Esophagus squamous epithelium (tissue), 5 donors: ENCODE measurements at places on chromosomes 6 and 20.

GRCh38 chr20:42097741-42098140, 479.6 kb upstream of the CHD6 start:
- DNase-seq, result no peak

DNA sequence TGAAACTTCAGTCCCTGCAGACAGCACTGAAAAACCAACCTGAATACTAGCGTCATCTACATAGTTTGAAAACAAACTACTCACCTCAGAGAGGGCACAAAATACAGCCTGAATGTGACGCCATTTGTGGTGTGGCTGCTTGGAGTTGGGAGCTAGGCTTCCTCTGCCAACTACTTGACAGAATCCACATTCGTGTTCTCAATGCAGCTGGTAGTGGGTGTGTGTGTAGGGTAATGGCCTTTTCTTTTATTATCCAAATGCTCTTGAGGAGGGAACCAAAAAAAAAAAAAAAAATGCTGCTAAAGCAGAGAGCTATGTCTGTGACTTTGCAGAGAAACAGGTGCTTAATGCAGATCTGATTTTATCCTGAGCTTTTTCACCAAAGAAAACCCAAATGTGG, 207.8 kb downstream of the OTOR start:
- no peak for DNase-seq

- no peak for DNase-seq
Observed at GRCh38 chr6:28635547-28636158, 110.0 kb downstream of the GPX5 start.

- no peak for DNase-seq
Observed at GRCh38 chr20:1300083-1300840, 28.7 kb downstream of the SDCBP2 start.

DNA sequence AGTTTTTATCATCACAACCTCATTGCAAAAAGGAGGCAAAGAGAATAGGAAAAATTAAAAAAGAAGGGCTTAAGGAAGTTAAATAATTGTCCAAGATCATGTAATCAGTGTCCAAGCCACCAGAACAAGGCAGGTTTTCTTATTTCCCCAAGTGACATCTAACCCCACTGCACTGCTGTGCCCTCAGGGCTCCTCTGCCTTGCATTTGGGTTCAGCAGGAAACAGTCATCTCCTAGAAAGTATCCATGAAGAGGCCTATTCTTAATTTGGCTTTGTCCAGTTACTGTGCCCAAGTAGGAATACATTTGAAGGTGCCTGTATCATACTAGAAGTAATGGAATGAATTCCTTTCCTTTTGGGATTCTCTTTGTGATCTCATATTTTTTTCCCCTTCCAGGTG, 10.5 kb downstream of the TMEM14A start:
- DNase-seq, result no peak

GRCh38 chr6:134533991-134534390, 216.1 kb upstream of the SGK1 start:
- DNase-seq, result no peak

GRCh38 chr20:14333721-14334120, 3.7 kb downstream of the FLRT3 start:
- no peak for DNase-seq

- no peak for DNase-seq
Observed at GRCh38 chr6:134245041-134245440, 72.9 kb downstream of the SGK1 start.

DNA sequence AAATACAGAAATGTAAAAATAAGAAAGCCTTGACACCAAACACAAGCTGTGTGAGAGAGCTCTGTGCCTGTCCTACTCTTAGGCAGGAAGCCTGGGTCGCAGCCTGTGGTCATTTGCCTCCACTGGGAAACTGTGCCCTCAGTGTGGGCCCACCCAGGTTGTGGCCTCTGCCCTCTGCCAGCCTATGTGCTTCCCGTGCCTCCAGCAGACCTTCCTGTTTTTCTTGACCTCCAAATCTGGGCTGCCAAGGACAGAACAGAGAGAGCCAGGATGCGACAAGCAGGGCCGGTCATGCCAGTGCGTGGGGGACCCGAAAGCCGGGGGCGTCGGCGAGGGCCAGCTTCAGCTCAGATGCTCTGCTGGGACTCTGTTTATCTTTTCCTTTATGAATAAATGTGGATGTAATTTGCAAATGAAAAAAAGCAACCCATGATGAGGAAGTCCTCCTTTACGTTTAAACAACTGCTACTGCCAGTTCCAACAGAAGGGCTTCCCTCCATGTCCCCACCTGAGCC, 189.2 kb upstream of the EXOC2 start:
- DNase-seq, result no peak

GRCh38 chr6:4128748-4129147, 6.6 kb downstream of the ECI2 start:
- DNase-seq, result no peak

- no peak for DNase-seq
Observed at GRCh38 chr20:54468082-54468481, 7.3 kb upstream of the DOK5 start.

DNA sequence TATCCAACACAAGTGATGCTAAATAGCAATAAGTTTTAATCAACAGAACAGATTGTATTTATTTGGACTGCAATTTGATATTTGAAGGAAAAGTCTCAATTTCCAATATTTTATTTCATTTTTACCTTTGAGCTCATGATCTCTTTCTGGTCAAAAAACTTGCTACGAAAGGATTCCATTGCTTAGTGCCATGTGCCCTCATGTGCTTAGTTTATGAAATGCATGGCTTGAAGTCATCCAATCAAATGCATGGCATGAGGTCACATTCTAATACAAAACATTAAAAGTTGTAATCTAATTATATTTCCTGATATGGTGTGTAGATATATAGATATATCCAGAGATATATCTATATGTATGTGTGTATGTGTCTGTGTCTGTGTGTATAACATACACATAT, 321.2 kb upstream of the ADGRB3 start:
- no peak for DNase-seq

- no peak for DNase-seq
Observed at GRCh38 chr20:40329321-40329720, 359.7 kb downstream of the MAFB start.

- DNase-seq, result no peak
Observed at GRCh38 chr6:35893246-35893645, 27.7 kb downstream of the SRPK1 start.

DNA sequence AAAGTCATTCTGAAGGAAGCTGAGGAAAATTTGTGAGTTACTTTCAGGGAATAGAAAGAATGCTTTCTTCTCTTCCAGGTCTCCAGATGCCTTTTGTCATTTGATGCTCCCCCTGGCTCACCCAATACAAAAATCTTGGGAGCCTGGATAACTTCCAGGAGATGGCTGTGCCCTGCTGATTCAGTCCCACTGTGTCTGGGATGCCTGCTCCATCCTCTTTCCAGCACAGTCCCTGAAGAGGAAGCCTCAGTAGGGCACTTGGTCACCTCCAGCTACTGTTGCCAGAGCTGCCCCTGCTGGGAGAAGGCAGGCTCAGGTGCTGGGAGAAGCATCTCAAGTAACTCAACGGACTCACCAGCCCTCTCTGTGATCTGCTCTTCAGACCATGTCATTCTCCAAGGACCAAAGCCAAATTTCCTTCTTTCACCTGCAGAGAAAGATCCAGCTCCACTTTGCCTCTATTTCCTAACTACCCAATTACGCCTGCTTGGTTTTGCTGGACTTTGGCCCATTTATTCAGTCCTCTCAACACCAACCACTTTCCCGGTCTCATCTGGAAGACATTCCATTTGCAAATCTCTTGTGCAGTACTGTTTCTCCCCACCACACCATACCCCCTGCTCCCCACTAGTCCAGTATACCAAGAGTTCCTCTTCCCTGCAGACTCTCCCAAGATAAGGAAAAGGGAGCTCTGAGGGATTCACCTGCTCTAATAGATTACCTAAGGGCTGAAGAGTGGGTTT, 53.3 kb downstream of the SLC23A2 start:
- DNase-seq, result no peak

GRCh38 chr6:39227476-39227875, 1.8 kb downstream of the KCNK5 start:
- no peak for DNase-seq

DNA sequence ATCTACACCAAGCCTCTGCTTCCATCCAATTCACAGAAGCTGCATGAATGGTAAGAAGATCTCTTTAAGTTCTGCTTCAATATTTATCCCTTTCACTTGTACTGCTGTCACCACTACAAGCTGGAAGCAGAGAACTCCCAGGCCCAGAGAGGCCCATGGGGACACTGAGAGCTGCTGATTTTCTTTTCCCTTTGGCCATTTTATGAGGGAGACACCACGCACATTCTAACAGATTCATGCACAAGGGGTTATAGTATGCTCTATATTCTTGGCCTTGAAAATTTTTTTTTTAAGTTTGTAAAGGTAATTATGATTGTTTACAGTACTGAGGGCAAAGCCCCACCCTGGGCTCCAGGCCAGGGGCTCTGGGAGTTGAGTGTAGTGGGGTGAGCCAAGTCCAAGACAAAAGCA, 88.4 kb downstream of the MYB start:
- DNase-seq, result no peak

GRCh38 chr6:35620706-35621105, 68.0 kb downstream of the FKBP5 start:
- no peak for DNase-seq

DNA sequence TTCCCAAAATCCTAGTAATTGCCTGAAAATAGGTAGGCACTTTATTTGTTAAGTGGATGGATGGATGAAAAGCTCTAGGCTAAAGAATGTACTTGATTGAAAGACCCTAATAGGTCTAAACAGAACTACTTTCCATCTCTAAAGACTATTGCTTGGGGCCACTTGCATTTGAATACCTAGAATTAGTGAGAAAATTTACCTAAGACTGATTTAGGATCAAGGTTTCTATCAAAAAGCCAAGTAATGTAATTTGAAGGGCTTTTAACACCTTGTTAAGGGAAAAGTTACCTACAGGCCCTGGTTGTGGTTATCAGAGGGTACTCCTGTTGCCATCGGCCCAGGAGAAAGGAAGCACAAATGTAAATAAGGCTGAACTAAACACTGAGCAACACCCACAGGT, 580.7 kb downstream of the LMBRD1 start:
- DNase-seq, result no peak

- no peak for DNase-seq
Observed at GRCh38 chr6:8657522-8657921, 222.2 kb upstream of the SLC35B3 start.

DNA sequence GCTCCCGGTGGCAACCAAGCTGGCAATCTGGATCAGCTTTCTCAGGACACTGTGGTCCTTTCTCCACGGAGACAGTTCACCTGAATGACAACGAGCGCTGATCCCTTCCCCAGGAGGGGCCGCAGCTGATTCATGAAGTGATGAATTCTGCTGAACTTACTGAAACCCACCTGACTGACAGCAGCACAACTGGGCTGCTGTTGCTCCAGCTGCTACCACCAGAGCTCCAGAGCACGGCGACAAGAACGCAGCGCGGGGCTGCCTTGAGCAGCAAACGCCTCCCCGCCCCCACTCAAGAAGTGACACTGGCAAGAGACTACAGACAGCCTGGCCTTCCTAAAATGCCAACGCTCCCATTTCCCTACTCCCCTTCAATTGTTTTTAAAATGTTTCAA, 10.0 kb downstream of the PXDC1 start:
- no peak for DNase-seq

GRCh38 chr20:32450484-32451061, 92.4 kb downstream of the ASXL1 start:
- DNase-seq, result no peak

- peak; percentile 19 for DNase-seq
Observed at GRCh38 chr20:44702776-44703175, 12.4 kb upstream of the CCN5 start.

DNA sequence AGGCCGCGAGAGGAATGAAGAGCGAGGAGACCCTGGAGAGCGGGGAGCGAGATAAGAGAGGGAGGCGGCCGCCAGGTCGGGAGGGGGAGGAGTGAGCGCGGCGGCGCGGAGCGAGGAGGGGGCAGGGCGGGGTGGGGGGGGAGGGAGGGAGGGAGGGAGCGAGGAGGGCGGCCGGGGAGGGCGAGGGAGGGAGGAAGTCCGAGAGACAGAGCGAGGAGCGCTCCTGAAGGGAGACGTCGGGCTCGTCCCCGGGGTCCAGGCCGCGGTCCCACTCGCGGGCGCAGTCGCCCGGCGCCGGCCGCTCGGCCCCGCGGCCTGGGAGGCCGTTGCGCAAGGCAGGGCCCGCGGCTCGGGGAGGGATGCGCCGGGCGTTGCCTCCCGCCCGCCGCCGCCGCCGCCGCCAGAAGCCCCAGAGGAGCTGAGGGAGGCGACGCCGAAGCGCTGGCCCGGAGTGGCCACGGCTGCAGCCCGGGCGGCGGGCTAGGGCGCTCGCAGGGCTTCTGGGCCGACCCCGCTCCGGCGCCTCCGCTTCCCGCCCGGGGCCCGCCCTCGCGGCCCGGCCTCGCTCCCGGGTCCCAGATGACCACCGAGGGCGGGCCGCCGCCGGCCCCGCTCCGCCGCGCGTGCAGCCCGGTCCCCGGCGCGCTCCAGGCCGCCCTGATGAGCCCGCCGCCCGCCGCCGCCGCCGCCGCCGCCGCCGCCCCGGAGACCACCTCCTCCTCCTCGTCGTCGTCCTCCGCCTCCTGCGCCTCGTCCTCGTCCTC, at the start of gene FOXF2:
Gene FOXF2 (plus strand): TSS at position 208 of the 764 bp plus-strand sequence. CDS start 372 bp downstream, at position 580.
- no peak for DNase-seq

DNA sequence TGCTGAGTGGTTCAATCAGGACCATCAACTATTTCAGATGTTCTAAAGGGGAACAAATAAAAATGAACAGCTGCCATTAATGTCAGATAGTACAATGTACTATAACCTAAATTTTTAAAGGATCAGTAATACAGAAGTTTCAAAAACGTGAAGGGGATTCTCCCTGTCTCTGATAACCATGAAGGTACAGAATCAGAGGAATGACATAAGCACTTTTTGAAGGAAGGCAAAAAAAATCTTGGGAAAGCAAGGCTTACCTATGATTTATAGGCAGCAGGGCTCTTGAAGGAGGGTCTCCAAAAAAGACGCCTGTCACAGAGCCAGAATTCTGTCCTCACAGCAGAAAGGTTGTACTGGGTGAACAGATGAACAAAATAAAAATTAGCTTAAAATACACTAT, 20.1 kb downstream of the DEK start:
- no peak for DNase-seq

DNA sequence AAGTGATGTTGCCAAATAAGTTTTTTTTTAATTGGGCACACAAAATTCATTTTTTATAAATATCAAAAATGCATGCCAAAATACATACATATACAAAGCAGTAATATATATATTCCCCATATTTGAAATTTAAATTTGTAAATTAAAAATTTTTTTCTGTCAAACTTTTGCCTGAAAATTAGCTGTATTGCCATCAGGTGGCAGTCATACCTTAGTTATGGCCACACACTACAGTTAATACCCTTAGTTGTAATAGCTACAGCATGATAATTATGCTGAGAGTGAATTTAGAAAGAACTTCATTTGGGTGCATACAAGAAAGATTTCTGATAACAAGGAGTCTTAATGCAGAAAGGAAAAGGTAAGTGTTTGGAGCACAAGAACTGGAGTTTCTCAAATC, 46.2 kb upstream of the SDHAF4 start:
- no peak for DNase-seq

DNA sequence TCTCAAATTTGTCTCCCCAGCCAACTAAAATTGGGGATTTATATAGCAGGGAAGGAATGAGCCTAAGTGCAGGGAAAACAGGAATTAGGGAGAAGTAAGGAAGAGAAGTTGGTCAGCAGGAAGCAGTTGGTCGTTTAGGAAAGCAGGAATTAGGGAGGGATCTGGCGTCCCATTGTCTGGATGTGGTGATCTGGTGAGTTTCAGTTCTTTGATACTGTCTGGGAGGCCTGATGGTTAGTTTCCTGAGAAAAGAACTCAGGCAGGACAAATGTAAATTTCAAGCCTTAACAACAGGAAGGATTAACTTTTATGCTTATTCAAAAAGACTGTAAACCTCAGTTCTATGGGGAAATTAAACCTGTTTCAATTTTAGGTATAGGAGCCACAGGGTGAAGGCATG, 116.2 kb upstream of the PRL start:
- no peak for DNase-seq

- no peak for DNase-seq
Observed at GRCh38 chr6:142195862-142196541, 48.9 kb downstream of the VTA1 start.
